Upper lobe of left lung (tissue), 6 donors: ENCODE measurements at places on chromosomes 3 and 15.
A peak's percentile ranks its signal among the peaks of the same experiment; 100 is the strongest.

GRCh38 chr3:72383883-72384282 is 464.4 kb downstream of the SHQ1 start:
- no peak for DNase-seq

GRCh38 chr3:72001758-72002157 is 216.8 kb upstream of the PROK2 start:
- DNase-seq = no peak

- no peak for DNase-seq
These were observed 91.0 kb upstream of the CBLB start for GRCh38 chr3:105959851-105960250.

DNA sequence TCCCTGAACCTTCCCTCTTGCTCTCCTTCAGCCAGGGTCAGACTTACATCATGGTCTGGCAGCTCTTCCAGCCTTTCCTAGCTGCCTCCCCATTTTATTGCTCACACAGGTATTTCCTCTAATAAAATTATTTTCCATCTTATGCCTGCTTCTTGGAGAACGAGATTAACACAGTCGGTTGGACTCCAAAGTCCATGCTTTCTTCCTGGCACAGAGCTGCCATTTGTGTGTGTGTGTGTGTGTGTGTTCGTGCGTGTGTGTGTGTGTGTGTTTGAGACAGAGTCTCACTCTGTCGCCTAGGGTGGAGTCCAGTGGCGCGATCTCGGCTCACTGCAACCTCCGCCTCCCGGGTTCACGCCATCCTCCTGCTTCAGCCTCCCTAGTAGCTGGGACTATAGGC is 15.5 kb downstream of the FSD2 start:
- no peak for DNase-seq

GRCh38 chr3:133472242-133472641 is 72.4 kb downstream of the BFSP2 start:
- DNase-seq = peak; percentile 49

- DNase-seq = no peak
These were observed 256.9 kb downstream of the ARRDC4 start for GRCh38 chr15:98217356-98217755.

DNA sequence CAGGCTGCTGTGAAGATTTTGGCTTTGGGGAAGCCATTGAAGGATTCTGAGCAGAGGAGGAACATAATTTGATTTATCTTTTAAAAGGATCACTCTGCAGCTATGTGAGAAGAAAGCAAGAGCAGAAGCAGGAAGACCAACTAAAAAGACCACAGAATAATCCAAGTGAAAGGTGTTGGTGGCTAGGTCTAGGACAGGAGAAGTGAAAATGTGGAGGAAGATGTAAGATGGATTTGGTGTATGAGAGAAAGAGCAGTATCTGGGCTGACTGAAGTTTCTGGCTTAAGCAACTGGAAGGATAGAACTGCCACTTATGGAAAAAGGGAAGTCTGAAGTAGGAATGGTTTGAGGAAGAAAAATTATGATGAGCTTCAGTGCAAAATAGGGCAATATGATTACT is 62.0 kb downstream of the SFMBT1 start:
- DNase-seq = no peak

DNA sequence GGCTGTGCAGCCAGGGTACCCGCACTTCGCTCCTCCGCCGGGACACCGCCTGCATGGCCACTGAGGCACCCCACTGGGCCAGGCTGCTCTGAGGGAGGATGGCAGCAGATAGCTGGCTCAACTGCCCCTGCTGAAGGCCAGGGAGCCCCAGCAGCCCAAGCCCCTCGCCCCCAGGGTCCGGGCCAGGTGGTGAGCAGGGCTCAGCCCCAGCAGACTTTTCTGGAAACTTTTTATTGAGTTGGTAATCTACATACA is 11.5 kb downstream of the PLIN1 start:
- DNase-seq = no peak

- no peak for DNase-seq
These were observed 922 bp downstream of the ADPRH start for GRCh38 chr3:119580067-119580760.

DNA sequence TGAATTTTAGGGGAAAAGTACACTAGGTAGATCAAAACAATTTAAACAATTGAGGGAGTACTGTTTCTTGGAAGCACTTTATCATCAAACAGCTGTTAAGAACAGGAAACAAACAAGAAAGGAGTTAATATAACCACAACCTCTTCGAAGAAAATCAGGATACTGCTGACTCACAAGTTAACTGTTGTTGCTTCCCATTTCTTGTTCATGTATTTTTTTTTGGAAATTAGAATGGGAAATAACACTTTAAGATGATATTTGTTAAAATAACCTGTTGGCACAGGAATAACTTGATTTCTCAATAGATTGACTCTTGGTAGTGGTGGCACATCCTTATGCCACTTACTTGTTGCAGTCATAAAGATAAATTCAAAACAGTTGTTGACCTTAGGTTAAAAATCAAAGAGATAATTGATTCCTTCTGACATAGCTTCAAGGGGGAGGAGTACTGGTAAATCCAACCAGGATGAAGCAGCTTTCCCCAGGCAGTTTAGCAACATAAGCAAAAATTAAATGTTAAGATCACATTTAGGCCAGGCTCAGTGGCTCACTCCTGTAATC is 3.3 kb downstream of the BNIP2 start:
- no peak for DNase-seq

- no peak for DNase-seq
These were observed 83.8 kb downstream of the ADAM10 start for GRCh38 chr15:58665672-58666071.

DNA sequence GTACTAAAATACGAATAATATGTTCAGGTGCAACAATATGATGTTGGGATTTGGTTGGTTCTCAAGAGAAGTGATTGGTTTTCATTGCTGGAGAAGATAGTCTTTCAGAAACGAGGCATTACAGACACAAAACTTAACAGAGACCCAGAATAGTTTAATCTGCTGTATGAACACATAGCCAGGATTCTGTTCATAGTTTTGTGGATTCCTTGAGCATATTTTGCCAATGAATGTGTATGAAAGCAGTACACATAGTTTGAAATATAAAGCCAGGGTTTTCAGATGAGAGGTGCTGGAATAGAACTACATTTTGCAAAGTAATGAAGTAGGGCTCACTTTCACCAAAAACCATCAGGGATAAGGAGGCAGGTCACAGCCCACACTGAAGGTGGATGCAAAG is 5.7 kb upstream of the MCTP2 start:
- DNase-seq = no peak

DNA sequence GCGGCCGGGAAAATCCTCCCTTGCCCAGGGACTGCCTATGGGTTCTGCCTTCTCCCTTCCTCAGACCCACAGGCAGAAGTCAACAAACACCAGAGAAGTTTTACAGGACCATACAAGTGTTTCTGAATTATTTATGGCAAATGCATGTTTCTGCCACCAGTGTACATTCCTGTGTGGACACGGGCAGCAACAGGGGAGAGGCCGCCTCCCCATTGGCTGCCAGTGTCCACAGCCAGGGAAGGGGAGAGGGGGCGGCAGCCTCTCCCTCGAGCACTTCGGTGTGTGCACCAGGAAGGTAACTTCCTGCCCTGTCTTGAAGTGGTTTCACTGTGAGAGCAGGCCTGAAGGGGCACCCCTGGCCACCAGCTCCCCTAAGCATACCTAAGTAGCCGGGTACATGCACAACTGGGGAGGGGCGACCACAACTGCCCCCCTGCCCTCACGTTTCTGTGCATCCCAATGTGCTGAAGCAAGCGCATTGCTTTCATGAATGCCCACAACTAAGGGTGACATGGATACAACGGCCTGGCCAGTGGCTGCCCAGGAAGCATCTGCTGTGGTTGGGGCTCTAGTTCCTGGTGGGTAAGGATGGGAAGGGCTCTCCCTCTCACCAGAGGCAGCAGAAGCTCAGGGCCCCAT is 14.8 kb upstream of the SHISA5 start:
- no peak for DNase-seq

DNA sequence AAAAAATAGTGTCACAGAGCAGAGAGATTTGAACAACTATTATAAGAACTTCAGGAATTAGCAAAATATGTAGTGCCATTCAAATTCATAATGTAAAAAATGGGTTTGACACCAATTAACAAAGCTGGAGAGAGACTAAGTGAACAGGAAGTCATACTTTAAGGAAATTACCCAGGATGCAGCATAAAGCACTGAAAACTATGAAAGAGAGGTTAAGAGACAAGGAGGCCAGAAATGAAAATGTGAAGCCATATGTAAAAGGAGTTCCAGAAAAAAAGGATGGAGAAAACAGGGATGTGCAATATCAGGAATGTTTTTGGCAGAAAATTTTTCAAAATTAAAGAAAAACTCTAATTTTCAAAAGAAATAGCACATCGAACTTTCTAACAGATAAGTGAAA is 57.6 kb downstream of the SLCO2A1 start:
- DNase-seq = no peak

GRCh38 chr3:126935756-126936509 is 47.0 kb upstream of the PLXNA1 start:
- DNase-seq = no peak

DNA sequence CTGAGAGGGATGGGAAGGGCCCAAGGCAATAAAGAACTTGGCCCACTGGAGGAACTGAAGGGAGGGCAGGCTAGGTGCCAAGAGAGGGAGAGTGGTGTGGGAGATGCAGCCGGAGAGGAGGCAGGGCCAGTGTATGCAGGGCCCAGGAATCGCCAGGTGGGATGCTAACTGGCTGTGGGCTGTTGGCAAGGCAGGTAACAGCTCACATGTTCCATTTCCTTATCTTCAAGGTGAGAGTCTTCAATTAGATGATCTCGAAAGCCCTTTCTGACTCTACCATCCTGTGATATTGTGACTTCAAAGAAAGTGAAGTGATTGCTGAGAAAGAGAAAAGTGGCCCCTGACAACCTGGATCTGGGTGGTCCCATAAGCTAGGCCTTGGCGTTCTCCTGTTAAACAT is 49.0 kb downstream of the CASR start:
- no peak for DNase-seq

GRCh38 chr3:4864503-4864902 is 114.7 kb upstream of the BHLHE40 start:
- DNase-seq = no peak

GRCh38 chr3:100270215-100270583 is 9.4 kb downstream of the TBC1D23 start:
- DNase-seq = no peak

- no peak for DNase-seq
These were observed 8.7 kb upstream of the PTX3 start for GRCh38 chr3:157427901-157428300.

- DNase-seq = no peak
These were observed 828 bp downstream of the U2SURP start for GRCh38 chr3:143002083-143002712.

- DNase-seq = no peak
These were observed 14.1 kb upstream of the APOD start for GRCh38 chr3:195597848-195598247.

- DNase-seq = no peak
These were observed 15.5 kb downstream of the SRPRB start for GRCh38 chr3:133820889-133821675.

- DNase-seq = peak; percentile 87
These were observed at the start of gene ZNF445 for GRCh38 chr3:44477312-44478030. ZNF445 (minus strand) TSS chr3:44477670; CDS start chr3:44455549, 22,121 bp downstream.

DNA sequence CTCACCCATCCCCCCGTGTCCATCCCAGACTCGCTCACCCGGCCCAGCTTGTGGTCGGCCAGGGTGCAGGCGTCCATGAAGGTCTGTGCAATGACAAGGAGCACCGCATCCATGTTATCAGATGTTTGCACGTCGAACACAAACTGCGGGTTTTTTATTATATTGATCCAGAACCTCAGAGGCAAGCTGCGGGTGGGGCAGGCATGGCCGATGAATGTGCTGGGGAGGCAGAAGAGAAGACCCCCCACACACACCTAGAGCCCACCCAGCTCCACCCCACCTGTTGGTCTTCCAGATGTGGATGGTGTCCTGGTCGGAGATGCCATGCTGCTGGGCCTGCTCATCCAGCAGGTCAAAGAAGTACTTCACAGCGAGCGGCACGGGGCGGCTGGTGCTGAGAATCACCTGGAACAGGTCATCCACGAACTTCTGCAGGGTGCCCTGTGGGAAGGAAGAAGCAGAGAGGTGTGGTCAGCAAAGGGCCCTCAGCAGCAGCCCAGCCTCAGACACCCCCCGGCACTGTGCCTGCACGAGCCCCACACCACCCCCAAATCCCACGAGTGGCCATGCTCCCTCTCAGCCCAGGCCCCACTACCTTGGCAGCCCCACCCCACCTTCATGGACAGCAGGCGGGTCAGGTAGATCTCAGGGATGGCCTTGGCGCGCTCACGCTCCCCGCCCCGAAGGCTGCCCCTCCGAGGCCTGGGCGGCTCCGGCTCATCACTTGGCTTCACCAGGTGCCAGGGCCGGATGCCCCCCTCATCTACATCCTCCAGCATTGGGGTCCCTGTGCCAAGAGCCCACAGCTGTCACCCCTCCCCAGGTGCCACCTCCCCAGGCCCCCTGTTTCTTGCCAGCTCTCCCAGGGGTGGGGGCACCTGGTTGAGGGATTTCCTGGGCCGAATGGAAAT is 20.3 kb downstream of the PLXNB1 start:
- peak; percentile 70 for DNase-seq

GRCh38 chr3:167441256-167441655 is 32.6 kb downstream of the SERPINI2 start:
- no peak for DNase-seq

DNA sequence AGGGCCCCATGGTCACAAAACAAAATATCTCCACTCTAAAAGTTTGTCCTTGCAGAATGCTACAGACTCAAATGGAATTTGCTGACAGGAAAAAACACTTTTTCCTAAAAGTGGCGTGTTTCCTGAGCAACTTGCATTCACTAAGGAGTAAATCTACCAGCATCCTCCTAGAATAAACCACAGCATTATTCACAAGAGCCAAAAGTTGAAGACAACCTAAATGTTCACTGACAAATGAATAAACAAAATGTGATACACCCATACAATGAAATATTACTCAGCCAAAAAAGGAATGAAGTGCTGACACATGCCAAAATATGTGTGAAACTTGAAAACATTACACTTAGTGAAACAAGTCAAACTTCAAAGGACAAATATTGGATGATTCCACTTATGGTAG is 28.9 kb downstream of the ITGB5 start:
- DNase-seq = no peak

- no peak for DNase-seq
These were observed 40.8 kb downstream of the RARB start for GRCh38 chr3:25468866-25469319.

GRCh38 chr3:56557831-56558170 is 826 bp downstream of the CCDC66 start:
- no peak for DNase-seq

- no peak for DNase-seq
These were observed 35.8 kb upstream of the LRRFIP2 start for GRCh38 chr3:37210230-37210629.

DNA sequence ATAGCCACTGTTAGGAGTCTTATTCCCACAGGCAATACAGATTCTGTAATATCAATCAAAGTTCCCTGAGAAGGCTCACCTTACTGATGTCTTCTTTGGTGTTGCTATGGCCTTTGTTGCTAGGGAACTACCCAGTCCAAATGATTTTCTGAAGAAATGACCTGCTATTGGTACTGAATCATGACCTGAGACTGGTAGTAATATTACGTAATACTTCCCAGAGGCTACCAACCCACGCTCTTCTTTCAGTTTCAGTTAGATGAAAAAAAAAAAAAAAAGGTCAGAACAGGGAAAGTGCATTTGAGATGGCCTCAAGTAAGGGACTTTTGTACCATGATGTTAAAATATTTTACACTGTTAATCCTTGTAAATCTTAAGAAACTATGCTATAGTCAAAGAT is 1092.5 kb upstream of the EPHA6 start:
- DNase-seq = no peak

GRCh38 chr3:71425491-71426071 is 157.9 kb downstream of the FOXP1 start:
- DNase-seq = no peak

- DNase-seq = no peak
These were observed 369.1 kb downstream of the RBMS3 start for GRCh38 chr3:29649815-29650547.

- no peak for DNase-seq
These were observed 200.7 kb upstream of the NSMCE3 start for GRCh38 chr15:29470311-29470710.
